ENCODE measurements at places on chromosomes 2 and 18.

- DNase-seq: no peak
Observed at GRCh38 chr2:216857131-216857550, 2.7 kb downstream of the TNP1 start.

- DNase-seq: no peak
Observed at GRCh38 chr2:159661286-159661685, 44.9 kb upstream of the BAZ2B start.

- DNase-seq: no peak
Observed at GRCh38 chr2:46320141-46320567, 22.9 kb downstream of the EPAS1 start.

DNA sequence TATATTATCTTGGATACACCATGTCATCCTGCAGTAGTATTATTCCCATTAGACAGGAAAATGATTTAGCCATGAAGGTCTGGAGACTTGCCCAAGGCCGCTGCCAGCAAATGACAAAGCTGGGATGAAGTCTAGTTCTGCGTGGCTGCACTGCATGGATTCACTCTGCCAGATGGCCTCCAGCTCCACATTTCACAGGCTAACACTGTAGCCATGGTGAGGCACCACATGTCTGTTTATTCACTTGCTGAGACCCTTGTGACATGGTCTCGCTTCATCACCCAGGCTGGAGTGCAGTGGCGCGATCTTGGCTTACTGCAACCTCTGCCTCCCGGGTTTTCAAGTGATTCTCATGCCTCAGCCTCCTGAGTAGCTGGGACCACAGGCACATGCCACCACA is 31.5 kb upstream of the SCG2 start:
- no peak for DNase-seq

DNA sequence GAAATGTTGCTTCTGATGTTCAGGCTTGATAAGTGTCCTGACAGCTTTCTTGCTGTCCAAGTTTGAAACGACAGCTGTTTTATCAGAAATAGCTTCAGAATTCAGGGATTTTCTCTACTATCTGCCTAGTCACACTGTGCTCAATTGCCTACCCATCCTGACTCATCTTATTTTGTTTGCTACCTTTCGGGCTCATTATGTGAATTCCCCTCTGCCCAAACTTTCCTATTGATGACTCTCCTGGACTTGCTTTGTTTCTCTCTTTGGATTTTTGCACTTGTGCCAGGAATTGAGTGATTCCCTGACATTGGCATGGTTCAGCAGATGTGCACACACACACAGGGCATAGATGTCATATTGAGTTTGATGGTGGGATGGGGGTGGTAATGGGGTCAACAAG is 1052.6 kb upstream of the PIK3C3 start:
- DNase-seq: no peak

GRCh38 chr2:168801961-168802858 is at the start of gene NOSTRIN:
NOSTRIN (plus strand) TSS chr2:168802637; CDS start chr2:168802647, 10 bp downstream.
- no peak for DNase-seq

DNA sequence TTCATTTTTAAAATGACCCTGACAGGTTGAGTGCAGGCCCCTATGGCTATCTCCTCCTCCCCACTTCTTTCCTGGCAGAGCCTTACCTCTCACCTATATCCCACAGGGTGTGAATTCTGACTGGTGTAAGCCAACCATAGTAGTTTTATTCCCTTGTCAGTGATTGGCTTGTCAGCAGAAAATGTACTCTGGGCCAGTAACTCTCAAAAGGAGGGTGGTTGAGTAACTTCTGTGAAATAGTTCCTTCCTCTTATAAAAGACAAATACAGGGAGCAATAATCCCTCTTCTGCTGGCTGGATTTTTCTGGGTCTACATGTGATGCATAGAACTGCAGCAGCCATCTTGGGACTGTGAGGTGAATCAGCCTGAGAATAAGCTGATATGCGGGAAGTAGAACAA is 83.4 kb downstream of the RAPH1 start:
- DNase-seq: no peak

- no peak for DNase-seq
Observed at GRCh38 chr2:215900203-215900611, 113.1 kb downstream of the MREG start.

- DNase-seq: no peak
Observed at GRCh38 chr2:156576005-156576404, 139.8 kb downstream of the GPD2 start.

GRCh38 chr2:64104933-64105332 is 39.3 kb downstream of the PELI1 start:
- no peak for DNase-seq

DNA sequence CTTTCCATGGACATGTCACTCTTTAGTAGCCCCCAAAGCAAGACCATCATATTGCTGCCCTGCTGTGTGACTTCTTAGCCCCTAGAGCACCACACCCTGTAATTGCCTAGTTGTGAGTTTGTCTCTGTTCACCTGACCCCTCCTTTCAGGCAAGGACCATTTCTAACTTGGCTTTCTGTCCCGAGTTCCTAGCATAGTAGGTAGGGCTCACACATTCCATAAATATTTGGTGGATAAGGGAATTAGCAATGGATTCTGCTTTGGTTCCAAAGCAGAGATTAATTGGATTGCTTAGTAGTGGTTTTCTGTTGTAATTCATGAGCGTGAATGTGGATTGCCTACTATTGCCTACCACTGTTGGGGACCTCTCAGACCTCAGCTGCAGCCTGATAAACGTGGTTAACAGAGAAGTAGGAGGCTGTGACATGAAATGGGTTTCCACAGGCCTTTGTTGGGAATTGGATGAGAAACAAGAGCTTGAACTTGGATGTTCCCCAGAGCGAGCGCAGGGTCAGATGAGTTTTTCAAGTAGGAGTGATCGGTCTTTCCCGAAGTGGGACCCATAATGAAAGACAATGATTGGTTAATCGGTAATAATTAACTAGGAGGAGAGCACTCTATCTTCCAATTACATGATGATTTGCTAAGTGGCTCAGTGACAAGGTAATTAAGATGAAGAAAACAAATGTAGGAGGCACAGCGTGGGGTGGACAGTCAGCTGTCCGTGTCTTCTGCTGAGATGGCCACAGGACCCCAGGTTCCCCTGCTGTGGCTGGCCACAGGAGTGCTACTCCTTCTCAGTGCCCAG is 13.4 kb upstream of the UGT1A1 start:
- no peak for DNase-seq

Measured in D341Med (cell line).